ENCODE measurements at places on chromosomes 7 and 10.

GRCh38 chr7:50364645-50365044 is 60.1 kb downstream of the IKZF1 start:
- no peak for DNase-seq

- DNase-seq: no peak
Measured at GRCh38 chr10:19705250-19705649, 111.0 kb upstream of the PLXDC2 start.

DNA sequence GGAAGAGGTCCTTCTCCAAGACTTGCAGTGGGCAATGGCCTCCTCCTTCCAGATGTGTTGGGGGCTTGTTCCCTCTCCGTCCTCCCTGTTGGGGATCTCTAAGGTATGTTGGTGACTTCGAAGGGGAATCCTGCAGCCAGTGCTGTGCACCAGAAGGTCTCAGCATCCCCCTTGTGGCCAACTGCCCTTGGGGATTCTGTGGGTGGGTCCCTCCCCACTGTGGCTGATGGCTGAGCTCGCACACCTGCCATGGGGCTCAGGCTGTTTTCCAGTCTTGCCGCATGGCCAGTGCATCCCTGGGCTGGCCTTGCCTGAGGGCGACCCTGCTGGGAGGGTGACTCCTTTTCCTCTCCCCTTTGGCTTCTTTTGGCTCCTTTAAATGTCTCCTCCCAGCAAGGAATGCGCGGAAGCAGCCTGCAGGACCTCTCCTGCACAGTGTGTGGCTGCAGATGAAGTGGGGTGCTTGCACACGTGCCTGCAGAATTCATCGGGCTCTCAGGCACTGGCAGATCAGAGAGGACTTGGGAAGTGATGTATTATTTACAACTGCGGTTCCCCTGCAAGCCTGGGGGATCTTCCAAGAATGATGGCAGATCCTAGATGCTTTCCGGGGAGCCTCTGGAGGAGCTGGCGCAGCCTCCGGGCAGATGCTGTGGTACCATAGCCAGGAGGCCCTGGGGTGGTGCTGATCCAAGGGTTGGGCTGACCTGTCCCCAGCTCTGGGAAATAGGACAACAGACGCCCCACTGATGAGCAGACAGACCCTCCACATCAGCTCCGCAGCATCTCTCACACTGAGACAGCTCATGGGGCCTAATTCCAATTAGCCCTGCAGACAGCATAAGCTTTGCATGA is 410.0 kb downstream of the TCERG1L start:
- DNase-seq: no peak

DNA sequence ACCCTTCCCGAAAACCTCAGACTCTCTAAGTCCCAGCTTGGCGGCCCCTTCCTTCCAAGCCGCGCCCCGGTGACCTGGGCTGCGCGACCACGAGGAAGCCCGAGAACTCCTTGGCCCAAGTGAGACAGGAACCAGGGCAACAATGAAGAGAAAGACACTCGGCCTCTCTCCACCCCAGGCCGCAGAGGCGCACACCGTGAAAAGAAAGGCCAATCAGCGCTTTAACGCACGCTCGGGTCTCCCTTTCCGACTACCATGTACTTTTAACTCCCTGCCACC is 166.4 kb upstream of the PPP1R3A start:
- DNase-seq: no peak

DNA sequence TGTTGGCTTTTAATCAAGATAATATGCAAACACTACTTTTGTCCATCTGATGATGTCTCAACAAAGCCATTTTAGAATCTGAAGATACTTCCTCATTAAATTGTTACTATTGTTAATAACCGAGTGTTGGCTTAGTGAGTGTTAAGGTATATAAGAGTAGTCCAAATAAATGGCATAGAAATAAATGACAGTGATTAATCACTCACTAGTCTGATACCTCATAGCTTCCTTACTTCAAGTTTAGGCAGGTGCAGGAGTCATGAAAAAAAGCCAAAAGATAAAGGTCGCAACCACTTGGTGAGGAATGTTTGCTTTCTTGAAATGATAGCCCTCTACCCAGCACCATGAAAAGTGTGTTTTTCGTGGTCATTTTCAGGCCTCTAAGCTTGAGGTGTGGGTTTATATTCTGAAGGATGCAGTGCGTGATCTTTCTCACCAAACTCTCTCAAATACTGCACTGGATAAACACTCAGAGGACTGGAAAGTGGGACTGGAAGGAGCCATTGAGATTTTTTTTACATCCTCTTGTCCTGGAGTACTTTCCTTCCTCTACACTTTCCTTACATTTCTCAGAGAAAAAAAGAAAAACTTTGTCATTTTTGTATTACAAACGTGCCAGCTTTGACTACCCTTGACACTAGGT is 138.1 kb downstream of the KIAA1217 start:
- DNase-seq: no peak

DNA sequence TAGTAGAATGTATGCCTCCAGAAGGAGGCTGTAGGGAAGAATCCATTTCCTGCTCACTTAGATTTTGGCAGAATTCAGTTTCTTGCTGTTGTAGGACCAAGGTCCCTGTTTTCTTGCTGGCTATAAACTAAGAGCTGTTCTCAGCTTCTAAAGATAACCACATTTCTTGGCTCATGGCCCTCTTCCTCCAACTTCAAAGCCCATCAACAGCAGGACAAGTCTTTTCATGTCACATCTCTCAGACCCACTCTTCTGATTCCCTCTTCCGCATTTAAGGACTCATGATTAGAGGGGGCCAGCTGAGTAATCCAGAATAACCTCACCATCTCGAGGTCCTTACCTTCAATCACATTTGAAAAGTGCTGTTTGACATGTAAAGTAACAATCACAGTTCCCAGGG is 8.2 kb upstream of the LSM8 start:
- DNase-seq: no peak

DNA sequence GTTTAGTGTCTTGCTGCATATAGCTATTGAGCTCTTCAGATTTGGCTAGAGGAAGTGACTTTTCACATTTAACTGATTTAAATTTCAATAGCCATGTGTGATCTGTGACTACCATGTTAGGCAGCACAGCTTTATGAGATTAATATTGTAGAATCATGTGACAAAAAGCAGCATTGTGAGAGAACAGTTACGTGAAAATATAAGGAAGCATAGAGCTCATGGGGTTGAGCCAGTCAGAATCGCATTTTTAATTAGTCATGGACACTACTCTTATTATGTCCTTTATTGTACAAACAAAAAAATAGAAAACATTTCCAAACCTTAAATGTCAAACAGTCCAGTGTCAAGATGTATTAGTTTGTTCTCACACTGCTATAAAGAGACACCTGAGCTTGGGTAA is 48.0 kb downstream of the MTURN start:
- no peak for DNase-seq

GRCh38 chr10:71565284-71566000 is 154.1 kb downstream of the C10orf105 start:
- no peak for DNase-seq

DNA sequence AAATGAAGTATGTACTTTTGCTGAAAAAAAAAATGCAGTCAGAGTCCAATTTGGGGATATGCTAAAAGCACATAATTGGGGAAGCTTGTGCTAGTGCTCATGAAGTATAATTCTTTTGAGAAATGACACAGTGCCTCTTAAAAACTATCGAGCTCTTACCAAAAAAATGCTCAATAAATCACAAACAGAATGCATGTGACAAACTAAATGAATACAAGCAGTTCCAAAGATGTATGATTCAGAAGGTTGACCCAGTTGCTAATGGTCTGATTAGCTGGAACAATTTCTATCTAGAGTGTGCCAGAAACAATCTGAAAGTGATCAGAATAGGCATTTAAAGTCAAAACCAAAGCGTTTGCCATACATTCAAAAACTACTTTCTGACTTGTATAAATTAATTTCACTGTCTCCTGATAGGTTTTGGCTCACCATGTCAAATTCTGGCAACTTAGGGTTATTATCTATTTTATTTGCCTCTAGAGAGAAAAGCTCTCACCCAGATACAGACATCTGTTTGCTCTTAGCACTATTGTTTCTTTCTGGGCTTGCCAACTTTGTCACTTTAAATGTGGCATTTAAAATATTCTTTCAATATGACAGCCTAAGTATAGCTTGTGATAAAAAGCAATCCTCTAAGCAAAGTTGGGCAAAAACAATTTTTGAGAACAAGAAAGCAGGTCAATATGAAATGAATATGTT is 114.7 kb upstream of the AHR start:
- DNase-seq: no peak

DNA sequence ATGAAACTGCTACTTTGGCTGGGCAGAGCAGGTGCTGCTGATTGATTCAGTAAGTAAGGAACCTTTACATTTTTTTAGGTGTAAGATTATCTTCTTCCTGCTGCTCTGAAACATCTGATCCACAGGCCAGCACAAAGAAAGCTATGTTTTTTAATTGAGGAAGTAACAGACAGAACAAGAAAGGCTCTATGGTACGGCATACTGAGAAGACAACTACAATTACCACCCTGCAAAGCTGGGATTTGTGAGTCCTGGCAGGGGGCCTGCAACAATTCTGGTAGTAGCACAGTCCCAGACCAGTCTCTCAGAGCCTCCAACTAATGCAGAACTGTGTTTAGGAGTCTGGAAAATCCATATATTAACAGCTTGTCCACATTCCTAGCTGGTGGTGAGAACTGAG is 103.0 kb upstream of the LRRTM3 start:
- no peak for DNase-seq
